CD4-positive, alpha-beta T cell treated with Interferon alpha-2 for 1 hour (primary cell): ENCODE measurements at places on chromosomes 2 and 18.

GRCh38 chr18:28584731-28585130 is 407.8 kb upstream of the CDH2 start:
- DNase-seq: no peak

GRCh38 chr2:144404586-144405314 is 115.2 kb downstream of the ZEB2 start:
- DNase-seq: no peak

- DNase-seq: no peak
Measured at GRCh38 chr2:69680001-69680675, 36.6 kb upstream of the AAK1 start.

DNA sequence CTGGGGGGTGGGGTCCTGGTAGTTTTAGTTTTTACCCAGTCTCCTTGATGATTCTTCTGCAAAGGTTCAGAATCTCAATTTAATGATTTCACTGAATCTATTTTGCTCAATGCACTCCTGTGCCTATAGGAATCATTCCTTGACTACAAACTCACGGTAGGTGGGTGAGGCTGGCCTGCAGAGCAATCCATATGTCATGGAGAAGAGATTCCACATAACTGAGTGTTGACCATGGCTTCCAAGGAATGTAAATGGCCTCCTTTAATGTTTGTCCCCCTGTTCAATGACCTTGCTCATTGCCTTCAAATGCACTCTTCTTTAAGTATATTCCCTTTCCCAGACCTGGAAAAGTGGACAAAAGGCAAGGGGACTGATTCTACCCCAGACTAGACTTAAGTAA is 12.5 kb downstream of the FAP start:
- no peak for DNase-seq

DNA sequence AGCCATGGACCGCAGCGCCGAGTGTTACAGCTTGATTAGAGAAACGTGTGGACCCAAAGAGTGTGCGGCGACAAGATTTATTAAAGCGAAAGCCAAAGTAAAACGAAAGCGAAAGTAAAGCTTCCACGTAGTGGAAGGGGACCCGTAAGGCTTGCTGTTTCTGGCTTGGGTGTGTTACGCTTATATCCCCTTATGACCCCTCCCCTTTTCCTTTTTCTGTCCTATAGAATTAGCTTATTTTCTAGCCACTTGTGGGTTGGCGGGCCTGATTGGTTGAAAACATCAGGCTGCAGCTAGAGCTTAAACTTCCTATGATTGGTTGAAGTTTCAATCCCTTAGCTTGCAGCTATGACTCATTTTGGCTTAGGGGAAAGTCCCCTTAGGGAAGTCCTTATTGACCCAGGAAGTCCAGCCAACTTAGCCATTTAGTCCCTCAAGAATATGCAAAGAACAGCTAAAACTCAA is 969.7 kb downstream of the DCDC2C start:
- DNase-seq: peak; percentile 21

- no peak for DNase-seq
Measured at GRCh38 chr2:33184041-33184440, 237.3 kb downstream of the LTBP1 start.

DNA sequence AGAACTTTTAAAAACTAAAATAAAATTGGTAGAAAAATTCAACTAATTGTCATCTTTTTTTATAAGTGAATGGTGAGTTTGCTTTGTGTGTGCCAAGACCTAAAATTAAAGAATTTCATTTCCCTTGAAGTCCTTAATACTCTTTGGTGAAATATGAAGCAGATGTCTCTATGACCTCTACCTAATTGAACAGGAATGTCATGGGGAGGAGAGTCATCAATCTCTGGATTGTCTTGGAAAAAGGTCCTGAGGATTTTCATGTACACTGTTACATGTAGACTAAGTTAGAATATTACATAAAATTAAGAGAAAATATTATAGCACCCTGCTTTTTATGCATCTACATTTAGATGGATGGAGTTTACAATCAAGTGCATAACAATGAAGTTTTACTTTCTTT is 177.9 kb upstream of the LRP1B start:
- DNase-seq: no peak

- no peak for DNase-seq
Measured at GRCh38 chr2:215425021-215425782, 10.7 kb downstream of the FN1 start.

DNA sequence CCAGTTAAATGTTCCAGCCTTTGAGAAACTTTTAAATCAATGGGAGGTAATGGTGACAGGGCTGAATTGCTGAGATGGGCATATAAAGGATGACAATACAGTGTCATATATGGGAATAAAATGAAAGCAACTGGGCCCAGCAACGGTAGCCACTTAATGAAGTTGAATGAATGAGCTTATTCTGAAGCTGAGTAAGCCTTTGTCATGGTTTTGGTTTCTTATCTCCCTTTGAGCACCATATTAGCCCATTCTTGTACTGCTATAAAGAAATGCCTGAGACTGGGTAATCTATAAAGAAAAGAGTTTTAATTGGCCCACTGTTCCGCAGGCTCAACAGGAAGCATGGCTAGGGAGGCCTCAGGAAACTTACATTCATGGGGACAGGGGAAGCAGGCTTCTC is 3.5 kb upstream of the THUMPD2 start:
- DNase-seq: no peak
